ENCODE measurements at places on chromosomes 3 and 15.

DNA sequence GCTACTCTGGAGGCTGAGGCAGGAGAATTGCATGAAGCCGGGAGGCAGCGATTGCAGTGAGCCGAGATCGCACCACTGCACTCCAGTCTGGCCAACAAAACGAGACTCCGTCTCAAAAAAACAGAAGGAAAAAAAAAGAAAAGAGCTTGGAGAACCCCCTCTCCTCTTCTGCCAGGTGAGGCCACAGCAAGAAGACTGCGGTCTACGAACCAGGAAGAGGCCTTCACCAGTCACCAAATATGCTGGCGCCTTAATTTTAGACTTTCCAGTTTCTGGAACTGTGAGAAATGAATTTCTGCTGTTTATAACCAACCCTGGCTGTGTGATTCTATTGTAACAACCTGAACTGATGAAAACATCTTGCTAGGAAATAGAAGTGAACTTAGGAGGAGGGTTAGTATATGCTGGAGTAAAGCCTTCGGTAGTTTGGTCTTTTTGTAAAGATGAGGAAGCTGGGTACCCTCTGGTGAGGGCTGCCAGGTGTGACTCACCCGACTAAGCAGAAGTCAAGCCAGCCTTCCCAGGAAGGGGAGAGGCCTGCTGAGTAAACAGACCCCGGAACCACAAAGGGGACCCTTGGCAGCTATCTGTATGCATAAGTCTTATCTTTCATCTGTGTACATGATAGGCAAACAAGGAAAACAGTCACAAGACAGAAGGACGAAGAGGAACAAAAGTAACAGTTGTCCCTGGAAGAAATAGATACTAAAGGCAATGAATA is 78.7 kb downstream of the KLF13 start:
- DNase-seq: peak; percentile 60

DNA sequence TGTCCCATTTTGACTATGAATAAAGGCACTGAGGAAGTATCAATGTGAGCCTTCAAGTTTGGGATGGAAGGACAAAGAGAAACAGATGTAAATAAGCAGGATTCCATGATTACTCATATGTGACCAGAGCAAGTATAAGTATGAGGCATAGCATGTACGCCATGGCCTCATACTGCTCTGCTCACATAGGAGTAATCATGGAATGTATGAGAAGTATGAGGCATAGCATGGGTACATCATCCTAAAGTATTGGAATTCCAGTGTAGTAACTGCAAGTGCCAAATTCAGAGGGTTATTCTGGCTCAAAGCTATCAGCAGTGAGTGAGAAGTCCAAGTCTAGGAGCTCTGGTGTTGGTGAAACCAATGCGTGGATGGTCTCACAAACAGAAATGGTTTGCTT is 81.2 kb upstream of the WDR72 start:
- DNase-seq: no peak

DNA sequence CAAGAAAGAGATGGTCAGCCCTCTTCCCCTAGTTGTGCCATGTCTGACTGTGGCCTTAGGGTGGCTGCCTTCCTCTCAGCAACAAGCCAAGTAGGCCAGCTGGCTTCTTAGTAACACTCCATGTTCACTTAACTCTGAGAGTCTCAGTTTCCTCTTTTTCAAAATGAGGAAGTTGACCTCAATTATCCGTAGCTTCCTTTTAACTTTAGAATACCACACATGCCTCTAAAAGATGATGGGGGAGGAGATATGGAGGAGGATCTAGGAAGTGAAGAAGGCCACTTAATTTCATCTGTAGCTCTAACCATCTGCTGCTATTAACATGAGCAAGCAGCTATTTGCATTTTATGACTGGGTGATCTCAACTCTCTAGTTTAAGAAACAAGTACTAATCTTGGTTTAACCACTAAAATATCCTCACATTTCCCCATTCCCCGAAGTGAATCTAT is 32.9 kb downstream of the CD200R1L start:
- no peak for DNase-seq

DNA sequence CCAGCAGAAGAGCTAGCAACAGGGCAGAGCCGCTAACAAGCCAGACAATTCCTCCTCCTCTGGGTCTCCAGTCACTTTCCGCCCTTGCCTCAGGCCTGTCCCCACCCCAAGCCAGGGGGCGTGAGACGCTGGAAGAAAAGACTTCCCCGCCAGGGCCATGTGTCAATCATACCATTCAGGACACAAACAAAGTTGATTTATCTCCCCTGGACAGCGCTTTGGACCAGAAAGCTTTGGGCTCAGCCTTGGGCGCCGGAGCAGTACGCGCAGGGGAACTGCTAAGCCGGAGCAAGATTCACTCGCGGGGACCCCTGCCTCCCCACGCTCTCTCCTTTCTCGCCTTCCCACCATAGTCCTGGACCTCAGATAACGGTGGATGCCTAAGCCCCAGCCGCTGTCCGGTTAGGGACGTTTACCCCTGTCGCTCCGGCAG is 479 bp downstream of the LRRC2 start:
- no peak for DNase-seq

- peak; percentile 26 for DNase-seq
These were observed 57.7 kb downstream of the DNAJB8 start for GRCh38 chr3:128408693-128409623.

GRCh38 chr3:106392915-106393314 is 524.1 kb upstream of the CBLB start:
- no peak for DNase-seq

- no peak for DNase-seq
These were observed 240.0 kb upstream of the SEMA6D start for GRCh38 chr15:47477341-47477740.

GRCh38 chr3:15631426-15632211 is 30.1 kb downstream of the BTD start:
- no peak for DNase-seq

DNA sequence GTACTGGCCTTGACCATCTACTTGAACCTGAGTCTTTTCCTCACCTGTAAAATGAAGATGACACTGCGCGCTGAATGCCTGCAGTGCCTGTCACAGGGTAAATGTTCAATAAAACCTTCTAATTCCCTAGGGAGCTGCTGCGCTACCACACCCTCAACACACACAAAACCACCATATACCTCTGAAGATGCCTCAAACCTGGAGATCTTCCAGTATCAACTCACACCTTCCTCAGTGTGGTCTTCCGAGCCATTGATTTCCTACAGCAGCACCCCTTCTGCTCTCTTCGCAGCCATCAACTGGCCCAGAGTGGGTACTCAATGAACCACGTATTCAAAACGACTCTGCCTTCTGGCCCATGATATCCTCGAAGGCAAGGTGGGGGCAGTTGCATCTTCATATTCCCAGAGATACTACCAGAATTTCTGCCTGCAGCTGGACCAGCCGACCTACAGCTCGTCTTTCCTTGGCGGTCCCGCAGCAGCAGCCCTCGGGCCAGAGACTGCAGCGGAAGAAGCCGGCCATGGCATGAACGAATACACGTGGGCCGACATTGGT is 695 bp downstream of the RPL32 start:
- peak; percentile 12 for DNase-seq

DNA sequence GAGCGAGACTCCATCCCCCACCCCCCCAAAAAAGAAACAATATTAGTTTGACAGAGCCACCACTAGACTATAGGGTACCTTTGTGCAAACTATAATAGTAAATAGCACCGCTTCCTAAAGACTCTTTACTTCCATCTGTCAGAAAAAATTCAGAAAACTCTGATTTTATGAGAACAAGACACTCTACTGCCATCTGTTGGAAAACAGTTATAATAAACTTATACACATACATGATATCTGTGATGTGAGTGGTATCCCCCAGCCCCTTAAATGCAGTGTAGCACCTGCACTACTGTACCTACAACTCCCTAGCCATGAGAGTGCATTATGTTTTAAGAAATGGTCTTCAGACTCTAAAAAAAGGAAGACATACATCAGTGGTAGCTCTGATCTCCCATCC is 47.1 kb upstream of the CTDSPL start:
- DNase-seq: no peak

DNA sequence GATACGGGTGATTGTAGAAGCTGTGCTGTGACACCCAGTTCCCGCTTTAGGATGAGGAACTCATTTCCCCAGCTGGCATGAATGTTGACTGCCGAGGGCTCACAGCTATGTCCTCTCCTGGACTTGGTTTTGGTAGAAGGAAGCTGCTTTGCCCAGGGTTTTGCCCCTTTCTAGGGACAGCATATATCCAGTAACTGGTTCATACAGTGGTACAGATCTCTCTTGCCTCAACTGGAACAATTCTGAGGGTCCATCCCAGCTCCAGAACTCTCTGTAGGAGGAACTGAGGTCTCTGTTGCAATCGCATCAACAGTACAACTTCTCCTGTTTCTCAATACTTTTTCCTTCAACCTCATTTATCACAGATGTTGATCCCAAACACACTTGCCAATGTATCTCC is 54.5 kb upstream of the FNDC3B start:
- no peak for DNase-seq
